ENCODE measurements at places on chromosomes 7 and 10.

DNA sequence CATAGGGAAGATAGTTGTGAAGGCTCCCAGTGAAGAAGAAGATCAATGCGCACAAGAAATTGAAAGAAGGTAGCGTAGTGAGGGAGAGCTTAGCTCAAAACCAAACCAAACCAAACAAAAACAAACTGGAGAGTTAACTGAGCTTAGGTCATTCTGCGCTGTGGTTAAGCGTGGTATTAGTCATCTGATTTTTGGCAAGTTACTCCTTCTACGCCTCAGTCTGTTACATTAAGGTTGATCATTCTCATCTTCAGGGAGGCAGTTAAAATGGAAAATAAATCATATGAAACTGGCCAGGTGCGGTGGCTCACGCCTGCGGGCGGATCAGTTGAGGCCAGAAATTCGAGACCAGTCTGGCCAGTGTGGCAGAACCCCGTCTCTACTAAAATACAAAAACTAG lies 259.7 kb downstream of the EXOC4 start:
- peak; percentile 38 for DNase-seq

DNA sequence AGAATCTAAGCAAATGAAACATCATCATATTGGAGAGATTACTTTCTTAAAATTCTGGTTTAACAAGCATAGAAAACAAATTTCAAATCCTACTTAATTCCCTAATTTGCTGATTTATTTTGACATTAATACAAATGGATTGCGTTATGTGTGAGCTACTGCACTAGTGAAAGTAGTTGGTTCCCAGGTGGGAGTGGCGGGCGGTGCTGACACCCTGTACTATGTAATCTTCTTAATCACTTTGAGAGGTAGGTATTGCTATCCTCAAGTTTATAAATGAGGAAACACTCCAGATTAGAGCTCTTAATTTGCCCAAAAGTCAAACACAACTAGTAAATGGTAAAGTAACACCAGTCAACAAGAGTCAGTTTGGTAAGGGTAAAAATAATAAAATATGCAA lies 131.1 kb downstream of the ELAPOR2 start:
- no peak for DNase-seq

GRCh38 chr7:44541876-44542610 lies 913 bp upstream of the NPC1L1 start:
- DNase-seq: no peak

DNA sequence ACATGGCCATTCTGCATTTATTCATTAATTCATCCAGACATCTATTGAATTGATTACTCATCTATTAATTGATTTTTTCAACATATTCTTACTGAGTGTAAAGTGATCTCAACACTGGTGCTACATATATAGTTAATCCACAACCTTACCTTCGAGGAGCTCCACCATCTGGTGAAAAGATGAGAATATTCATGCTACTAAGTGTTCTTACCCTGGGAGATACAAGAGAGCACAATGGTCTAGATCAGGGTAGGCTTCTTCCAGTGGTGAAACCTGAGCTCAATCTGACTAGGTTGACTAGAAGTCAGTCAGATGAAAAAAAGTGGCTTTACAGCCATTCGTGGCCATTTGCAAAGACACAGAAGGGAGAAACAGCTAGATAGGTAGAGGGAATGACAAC lies 507.4 kb downstream of the ANKRD7 start:
- no peak for DNase-seq

GRCh38 chr7:118734541-118734940 lies 510.0 kb downstream of the ANKRD7 start:
- no peak for DNase-seq

DNA sequence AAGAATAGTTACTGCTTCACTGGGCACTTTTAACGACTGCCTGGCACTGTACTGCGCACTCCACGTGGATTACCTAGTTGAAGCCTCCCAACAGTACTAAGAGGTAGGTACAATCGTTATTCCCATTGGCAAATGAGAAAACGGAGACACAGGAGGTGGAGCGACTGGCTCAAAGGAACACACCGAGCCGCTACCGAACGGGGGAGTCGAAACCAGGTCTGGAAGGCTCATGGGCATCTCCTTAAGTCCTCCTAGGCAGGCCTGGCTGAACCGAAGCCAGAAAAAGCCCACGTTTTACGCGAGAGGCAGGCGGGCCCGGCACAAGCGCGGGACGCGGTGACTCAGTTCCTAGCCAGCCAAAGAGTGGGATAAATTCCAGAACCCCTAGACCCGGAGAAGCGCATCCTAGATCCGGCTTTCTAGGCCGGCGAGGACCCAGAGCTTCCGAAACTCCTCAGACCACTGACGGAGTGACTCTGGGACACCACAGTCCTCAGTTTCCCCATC lies 472 bp downstream of the PDAP1 start:
- DNase-seq: peak; percentile 38

GRCh38 chr10:13860886-13861285 lies 274.1 kb downstream of the PRPF18 start:
- no peak for DNase-seq

DNA sequence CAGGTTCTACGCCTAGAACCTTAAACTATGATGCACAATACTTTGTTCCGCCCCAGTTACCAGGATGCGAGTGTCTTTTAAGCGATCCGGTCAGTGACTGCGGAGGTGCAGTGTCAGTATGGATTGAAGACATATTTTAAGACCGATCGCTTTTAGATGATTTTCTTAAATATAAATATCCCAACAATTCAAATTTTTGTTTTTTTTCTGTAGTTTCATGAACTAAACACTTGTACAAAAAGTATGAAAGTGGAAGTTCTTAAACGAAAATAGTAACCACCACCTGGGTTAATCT lies 835 bp downstream of the COMMD3 start:
- DNase-seq: no peak

GRCh38 chr7:26182283-26182682 lies 18.3 kb downstream of the HNRNPA2B1 start:
- DNase-seq: no peak

DNA sequence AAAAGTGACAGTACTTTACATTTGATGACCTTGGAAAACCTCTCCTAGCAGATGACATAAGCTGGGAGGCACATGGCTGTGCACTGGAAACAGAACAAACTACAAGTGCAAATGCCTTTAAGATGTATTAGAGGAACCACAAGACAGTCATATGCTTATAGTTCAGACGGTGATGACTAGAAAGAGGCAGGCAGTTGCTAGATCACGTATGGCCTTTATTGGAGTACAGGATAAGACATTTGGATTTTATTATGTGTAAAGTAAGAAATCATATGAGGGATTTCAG lies 290.0 kb downstream of the SORCS1 start:
- DNase-seq: no peak

GRCh38 chr10:59654007-59654406 lies 55.6 kb downstream of the SLC16A9 start:
- no peak for DNase-seq

GRCh38 chr10:110416776-110417711 lies 80.7 kb upstream of the DUSP5 start:
- no peak for DNase-seq

GRCh38 chr10:36534471-36535002 lies 590.9 kb upstream of the ANKRD30A start:
- no peak for DNase-seq

DNA sequence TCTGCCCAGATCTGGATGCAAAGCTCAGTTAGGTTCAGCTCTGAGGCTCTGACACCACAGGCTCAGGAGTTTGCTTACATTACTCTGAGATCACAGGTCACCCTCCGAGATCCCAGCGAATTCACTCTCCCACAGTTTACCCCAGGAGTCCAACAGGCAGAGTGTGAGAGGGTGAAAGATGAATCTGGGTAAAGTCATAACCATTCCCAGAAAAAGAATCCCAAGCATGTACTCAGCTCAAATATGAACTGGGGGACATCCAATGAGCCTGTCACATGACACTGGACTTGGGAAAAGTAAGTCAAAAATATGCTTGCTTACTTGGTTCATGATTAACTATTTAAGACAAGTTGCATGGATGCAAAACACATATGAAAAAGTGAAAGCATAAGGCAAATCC lies 110.3 kb upstream of the ARID5B start:
- DNase-seq: no peak

DNA sequence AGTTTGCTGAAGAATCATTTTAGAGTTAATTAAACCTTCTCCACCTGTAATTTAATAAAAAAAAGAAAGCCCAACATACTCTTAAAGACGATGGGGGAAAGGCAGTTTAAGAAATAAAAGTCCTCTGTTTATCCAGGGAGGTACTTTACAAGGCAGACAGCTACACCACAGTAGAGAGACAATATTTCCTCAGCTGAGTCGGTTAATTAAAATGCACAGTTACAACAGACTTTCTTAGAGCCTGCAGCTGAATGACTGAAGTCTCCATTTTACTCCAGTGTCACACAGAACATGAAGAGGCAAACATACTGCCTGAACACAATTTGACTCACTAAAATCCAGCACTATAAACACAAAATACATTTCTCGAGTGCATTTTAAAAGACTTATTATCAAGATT lies 15.1 kb downstream of the LRRTM3 start:
- DNase-seq: no peak

GRCh38 chr7:2093215-2093842 lies 139.4 kb downstream of the MAD1L1 start:
- DNase-seq: no peak

- no peak for DNase-seq
These were observed 435.8 kb downstream of the GPAM start for GRCh38 chr10:111747751-111748150.

- no peak for DNase-seq
These were observed 99.6 kb upstream of the TBX20 start for GRCh38 chr7:35353481-35353880.

GRCh38 chr7:93015101-93015778 lies 102.5 kb downstream of the SAMD9 start:
- DNase-seq: no peak

DNA sequence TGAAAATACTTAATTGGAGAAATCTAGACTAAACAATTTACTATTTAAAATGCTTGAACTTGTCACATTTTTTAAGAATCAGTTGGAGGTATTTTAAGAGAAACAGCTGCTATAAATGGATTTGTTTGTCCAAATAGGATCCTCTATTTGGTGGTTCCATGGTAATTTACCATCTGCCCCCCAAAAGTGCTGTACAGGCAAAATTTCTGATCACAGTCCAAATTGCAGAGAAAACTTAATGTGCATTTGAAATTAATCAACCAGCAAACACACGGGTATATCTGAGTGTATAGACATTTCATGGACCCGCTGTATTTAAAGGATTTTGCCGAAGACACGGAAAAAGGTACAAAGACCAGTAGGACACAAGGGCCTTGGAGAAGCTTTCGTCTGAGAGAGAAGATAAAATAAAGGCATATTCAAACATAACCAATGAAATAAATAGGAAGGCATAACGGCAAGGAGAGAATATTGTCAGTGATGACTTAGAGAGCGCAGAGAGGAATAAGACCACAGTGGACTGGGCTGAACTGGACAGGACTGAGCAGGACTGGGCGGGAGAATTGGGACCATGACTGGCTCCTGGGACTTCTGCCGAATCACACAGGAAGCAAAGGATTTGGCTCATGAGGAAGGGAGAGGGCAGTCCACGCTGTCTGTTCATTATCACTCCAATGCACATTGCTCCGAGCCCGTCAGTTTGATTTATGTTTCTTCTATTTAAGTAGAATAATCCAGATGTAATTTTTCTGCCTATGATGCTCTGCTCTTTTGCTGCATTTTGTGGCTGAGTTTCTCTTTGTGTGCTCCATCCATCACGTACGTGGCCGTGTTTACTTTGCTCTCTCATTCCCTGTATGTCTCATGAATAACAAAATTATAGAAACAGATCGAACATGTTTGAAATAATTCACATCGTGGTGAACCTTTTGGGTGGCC lies 112.8 kb downstream of the PRLHR start:
- no peak for DNase-seq

DNA sequence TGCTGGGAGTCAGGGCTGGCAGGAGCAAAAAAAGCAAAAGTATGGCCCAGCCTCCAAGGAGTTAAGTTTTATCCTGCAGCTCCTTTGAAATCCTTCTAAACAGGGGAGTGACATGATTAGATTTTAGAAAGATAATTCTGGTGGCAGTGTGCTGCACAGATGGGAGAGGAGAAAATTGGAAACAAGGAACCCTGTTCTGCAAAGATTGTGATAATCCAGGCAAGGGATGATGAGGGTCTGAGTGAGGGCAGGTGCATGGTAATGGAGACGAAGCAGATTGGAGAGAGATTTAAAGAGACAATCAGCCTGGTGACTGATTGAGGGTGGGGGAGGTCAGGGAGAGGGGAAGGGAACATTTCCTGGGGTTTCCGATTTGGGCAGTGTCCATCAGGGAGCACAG lies 444.7 kb upstream of the PODXL start:
- DNase-seq: no peak

GRCh38 chr7:151759591-151760042 lies 117.3 kb downstream of the PRKAG2 start:
- peak; percentile 60 for DNase-seq

DNA sequence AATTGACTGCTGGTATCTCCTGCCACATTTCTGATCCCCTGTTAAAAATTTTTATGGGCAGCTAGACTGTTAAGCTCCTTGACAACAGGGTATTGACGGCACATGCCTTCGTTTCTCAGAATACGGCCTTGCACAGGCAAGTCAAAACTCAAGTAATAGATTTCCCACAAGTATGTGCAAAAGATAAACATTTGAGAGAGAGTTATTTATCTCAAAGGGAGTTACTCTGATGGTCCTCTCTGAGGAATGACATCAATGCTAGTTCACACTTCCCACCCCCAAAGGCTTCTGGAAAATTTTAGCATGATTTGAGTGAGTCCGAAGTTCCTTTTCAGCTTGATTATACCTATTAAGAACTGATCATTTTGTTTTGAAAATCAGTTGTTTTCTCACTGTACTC lies 71.9 kb downstream of the JCAD start:
- no peak for DNase-seq

GRCh38 chr7:139049936-139050335 lies 14.1 kb upstream of the ZC3HAV1L start:
- DNase-seq: no peak

GRCh38 chr7:21766218-21766617 lies 179.5 kb downstream of the CDCA7L start:
- DNase-seq: no peak

- DNase-seq: no peak
These were observed 86.9 kb upstream of the GNA12 start for GRCh38 chr7:2931034-2931415.

DNA sequence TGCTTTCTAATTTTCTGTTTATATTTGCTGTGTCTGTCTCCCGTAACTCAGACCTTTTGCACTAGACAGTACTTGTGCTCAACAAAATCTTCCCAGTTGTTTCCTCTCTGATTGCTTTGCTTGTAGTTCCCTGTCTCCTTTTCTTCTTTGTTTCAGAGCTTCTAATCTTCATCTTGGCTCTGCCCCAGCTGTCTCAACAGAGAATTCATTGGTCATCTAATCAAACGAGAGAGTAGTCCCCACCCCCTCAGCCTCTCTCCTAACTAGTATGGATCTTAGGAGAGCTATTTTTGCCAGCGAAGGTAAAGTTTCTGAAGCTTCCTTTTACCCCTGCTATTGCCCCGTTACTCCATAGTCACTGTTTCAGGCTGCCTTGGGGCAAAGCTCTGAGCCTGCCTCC lies 32.8 kb downstream of the SLC26A4 start:
- DNase-seq: no peak

DNA sequence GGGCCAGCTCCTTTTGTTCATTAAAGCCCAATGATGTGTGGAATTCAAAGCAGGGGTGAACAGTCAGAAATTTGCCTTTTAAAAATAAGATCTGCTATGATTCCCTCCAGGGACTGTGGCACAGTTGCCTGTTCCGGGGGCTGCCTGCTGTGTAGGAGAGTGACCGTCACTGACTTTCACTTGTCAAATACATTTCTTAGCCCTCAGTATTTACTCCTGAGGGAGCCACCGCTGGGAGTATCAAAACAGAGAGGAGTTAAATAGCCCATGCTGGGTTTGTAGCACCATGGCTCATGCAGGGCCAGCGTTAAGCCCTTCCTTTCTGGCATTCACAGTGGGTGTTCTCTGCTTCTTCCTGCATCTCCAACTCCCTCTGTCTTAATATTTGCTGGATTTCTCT lies 897.8 kb downstream of the SORCS3 start:
- DNase-seq: no peak

Data from PC-9 (cell line).